ENCODE measurements at places on chromosomes 5 and 9. TPM values are rescaled to one million over a fixed set of nuclear protein-coding genes. Genes with fewer than 3 reads are reported as not detected.

The GADD45G gene
- 2.4 TPM for total RNA-seq

The MSX2 gene
- total RNA-seq, result not detected

The ZNF483 gene
- 22.9 TPM for total RNA-seq

The WNT8A gene
- total RNA-seq, result not detected

The PLK2 gene
- 8.2 TPM for total RNA-seq

The CEP72 gene
- total RNA-seq, result 26.7 TPM

The RNF145 gene
- 67.8 TPM for total RNA-seq

The MLANA gene
- not detected for total RNA-seq

The SIT1 gene
- total RNA-seq, result 68.7 TPM

The TEX10 gene
- 22.4 TPM for total RNA-seq

The NUDT2 gene
- 21.0 TPM for total RNA-seq

The TNFSF15 gene
- total RNA-seq, result 0.11 TPM

The FOXD4L3 gene
- not detected for total RNA-seq

The DRD1 gene
- not detected for total RNA-seq

The FGF10 gene
- total RNA-seq, result not detected

The GGTA1 gene
- total RNA-seq, result not detected

The MARCOL gene
- total RNA-seq, result not detected

The MZB1 gene
- total RNA-seq, result 0.93 TPM

The PCDHGA4 gene
- 0.47 TPM for total RNA-seq

The FGF1 gene
- total RNA-seq, result not detected

The PITX1 gene
- not detected for total RNA-seq

The BTNL9 gene
- total RNA-seq, result not detected

The SLC9A3 gene
- total RNA-seq, result 2.8 TPM

The MRPS2 gene
- 28.2 TPM for total RNA-seq

The PCDHGA2 gene
- total RNA-seq, result 0.19 TPM

The ANKS6 gene
- total RNA-seq, result 10.1 TPM

The ARHGEF28 gene
- not detected for total RNA-seq

The FKTN gene
- total RNA-seq, result 14.2 TPM

The RPL35 gene
- 1,702 TPM for total RNA-seq

The FOXD4L4 gene
- 0.47 TPM for total RNA-seq

The SNX2 gene
- 57.3 TPM for total RNA-seq

The SAXO1 gene
- total RNA-seq, result 1.0 TPM

The PCDHA11 gene
- total RNA-seq, result not detected

The TPM2 gene
- 72.6 TPM for total RNA-seq

The CA9 gene
- total RNA-seq, result not detected

The LYSMD3 gene
- total RNA-seq, result 30.9 TPM

The GALNT12 gene
- 13.8 TPM for total RNA-seq

The ANKH gene
- 161 TPM for total RNA-seq

The ORM2 gene
- not detected for total RNA-seq

The KCNIP1 gene
- not detected for total RNA-seq

The TMEM215 gene
- total RNA-seq, result not detected

The ZDHHC11B gene
- 8.1 TPM for total RNA-seq

The GARIN3 gene
- total RNA-seq, result not detected

The RASEF gene
- not detected for total RNA-seq

The SHB gene
- total RNA-seq, result 1.3 TPM

The CFAP90 gene
- total RNA-seq, result not detected

The PRDM9 gene
- total RNA-seq, result not detected

The FAM200C gene
- total RNA-seq, result 1.1 TPM

The HAPLN1 gene
- not detected for total RNA-seq

The PAM gene
- 25.8 TPM for total RNA-seq

All from CD4-positive, alpha-beta memory T cell (primary cell).